ENCODE measurements at places on chromosomes 5 and 9.

GRCh38 chr5:83551821-83552220, 80.3 kb downstream of the VCAN start:
- DNase-seq, result no peak

GRCh38 chr9:107638521-107639310, 149.1 kb upstream of the KLF4 start:
- no peak for DNase-seq

GRCh38 chr5:17989567-17990563, 355.6 kb downstream of the TAF11L14 start:
- DNase-seq, result no peak

DNA sequence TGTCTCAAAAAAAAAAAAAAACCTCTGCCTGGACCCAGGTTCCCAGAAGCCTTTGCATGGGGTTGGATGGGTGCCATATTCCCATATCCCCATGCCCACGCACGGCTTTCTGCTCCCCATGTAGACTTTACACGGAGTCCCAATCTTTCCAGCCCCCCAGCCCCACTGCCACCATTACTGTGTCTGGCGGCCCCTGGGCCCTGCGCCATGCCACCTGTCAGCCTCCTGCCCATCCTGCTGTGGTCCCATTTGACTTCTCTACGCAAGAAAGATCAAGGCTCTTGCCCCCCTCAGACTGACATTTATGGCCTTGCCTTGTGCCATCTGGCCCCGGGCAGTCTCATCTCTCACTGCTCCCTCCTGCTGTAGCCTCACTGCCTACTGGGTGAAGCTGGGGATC, 6.5 kb upstream of the AK1 start:
- no peak for DNase-seq

DNA sequence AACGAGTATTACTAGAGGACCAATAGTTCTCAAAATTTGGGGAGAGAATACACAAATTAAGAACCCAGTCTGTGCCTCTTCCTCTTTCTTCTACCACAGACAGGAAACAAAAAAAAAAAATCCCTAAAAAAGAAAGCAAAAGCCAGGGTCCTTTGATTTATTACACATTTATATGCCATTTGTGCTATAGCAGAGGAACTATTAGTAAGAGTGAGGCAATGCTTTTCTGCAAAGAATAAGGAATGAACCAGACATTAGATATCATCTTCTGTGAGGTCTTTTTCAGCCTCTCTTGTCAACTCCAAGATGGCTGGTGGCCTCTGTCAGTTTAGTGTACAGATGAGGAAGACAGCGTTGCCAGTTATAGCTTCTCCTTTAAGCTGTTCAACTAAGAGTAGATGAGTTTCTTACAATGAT, 127.6 kb downstream of the RFX3 start:
- no peak for DNase-seq

- DNase-seq, result no peak
Measured at GRCh38 chr5:147461915-147462314, 48.0 kb downstream of the DPYSL3 start.

All from substantia nigra (tissue), 51 donors.